ENCODE measurements at places on chromosomes 5 and 9.
A peak's percentile ranks its signal among the peaks of the same experiment; 100 is the strongest.

GRCh38 chr9:13811876-13812275, 502.1 kb downstream of the NFIB start:
- DNase-seq: no peak

DNA sequence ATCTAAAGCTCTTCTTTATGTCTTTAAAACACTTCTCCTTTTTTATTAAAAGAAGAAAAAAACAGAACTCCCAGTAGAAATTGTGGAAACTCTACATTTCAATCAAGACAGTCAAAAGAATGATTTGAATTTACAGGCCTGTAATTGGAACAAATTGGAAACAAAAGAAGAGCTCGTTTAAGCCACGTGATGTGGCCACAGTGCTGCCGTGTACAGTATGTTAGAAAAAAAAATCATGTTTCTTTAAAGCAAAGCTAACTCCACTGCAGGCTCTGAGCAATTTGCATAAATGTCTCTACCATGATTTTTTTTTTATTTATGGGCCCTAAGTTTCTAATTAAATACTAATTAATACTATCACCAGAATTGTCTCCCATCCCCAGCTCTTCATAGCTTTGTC, 325.6 kb downstream of the ZSWIM6 start:
- DNase-seq: no peak

- no peak for DNase-seq
Measured at GRCh38 chr5:154002093-154002492, 36.6 kb downstream of the FAM114A2 start.

DNA sequence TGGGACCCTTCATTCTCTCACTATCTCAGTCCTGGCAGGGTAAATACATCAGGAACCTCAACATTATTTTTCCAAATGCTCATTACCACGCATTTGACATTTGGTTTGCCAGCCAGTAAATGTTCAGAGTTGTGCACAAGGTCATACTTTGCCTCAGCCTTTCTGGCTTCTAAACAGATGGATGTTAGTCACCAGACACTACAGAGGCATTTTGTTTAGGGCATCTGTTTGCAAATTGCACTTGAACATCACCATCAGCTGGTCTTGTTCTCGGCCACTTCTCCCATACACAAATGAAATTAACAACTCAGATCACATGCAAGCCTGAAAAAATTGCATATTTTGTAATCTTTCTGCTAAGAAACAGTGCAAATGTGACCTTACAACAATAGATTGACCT, 75.0 kb upstream of the SLC1A1 start:
- no peak for DNase-seq

DNA sequence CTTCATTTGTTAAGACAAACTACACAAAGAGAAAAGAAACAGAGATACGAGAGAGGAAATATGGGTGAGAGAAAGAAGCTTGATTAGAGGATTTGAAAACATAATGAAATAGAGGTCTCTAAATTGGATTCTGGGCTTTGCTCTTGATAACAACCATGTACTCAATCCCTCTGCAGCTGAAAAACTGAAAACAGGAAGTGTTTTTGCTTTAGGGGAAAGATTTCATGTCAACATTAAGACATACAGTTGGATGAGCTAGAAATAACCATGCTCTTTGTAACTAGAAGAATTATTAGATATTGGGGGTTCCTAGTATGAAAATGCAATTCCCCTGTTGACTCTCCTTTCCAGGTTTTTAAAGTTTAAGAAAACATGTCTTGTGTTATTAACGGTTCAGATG, 21.9 kb downstream of the CRHBP start:
- no peak for DNase-seq

- peak; percentile 86 for DNase-seq
Measured at GRCh38 chr9:36328798-36329411, 70.7 kb upstream of the GNE start.

DNA sequence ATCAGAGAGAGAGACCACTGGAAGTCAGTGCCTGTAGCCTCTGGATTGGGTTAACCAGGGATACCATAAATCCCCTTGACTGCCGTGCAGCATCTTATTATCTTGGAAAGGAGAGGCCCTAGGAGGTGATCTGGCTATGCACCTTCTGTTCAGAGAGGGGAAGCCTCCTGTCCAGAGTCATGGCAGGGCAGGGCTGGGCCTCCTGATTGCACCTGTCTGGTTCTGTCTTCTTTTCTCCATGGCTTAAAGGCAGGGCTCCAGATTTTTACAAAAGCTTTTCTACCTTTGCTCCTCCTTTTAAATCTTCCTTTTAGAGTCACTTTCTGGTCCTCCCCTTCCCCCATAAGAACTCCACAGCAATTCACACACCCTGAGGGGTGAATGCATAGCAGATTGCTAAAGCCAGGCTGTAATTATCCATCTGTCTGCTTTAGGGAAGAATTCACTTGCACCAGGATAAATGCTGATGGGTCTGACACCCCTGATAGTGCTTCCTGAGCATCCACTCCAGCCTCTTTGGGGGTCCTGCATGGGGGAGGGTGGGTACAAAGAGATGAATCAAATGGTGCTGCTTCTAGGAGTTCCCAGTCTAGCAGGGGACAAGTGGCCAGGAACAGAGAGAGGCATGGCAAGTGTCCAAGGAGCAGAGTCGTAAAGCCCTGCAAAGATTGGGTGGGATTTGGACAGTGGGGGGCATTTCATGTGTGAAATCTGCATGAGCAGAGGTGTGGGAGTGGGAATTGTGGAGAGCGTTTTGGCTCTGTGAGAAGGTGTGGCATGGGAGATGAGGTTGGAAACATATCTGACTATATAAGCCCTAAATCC, 141.3 kb upstream of the ALDH1B1 start:
- DNase-seq: no peak

- DNase-seq: peak; percentile 76
Measured at GRCh38 chr9:73683862-73684591, 532.4 kb downstream of the ANXA1 start.

GRCh38 chr5:21681911-21682310, 1171.2 kb downstream of the CDH12 start:
- DNase-seq: no peak

DNA sequence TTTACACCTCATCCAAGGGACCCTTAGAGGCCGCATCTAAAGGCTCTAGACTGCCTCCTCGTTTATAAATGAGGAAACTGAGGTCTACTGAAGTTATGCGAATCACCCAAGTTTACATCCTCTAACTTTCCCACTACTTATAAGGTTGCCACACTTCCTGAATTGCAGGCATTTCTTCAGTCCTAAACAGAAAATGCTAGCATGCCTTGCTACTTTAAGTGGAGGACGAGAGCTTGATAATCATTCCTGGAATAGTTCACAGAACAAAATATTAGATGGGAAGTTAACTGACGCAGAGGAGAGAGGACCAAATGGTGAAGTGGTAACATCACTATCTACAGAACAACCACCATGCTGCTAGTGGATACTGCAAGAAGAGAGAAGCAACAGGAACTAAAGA, 85.8 kb downstream of the GNAQ start:
- no peak for DNase-seq

DNA sequence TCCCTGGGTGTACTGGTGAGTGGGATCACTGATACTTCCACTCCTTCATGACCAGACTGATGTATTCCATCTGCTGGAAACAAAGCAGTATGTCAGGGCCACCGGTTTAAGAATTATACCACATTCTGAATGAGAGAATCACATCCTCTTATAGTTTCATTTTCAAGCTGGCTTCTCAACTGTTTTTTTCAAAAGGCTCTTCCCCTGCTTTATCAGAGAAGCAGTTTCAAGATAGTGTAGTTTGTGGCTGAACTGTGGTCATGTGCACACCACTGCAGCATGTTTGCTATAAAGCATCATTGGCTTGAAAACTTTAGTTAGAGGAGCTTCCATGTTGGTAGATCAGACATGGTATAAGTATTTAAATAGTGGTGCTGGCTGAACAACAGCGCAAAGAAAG, 450.5 kb upstream of the CDH10 start:
- DNase-seq: no peak

DNA sequence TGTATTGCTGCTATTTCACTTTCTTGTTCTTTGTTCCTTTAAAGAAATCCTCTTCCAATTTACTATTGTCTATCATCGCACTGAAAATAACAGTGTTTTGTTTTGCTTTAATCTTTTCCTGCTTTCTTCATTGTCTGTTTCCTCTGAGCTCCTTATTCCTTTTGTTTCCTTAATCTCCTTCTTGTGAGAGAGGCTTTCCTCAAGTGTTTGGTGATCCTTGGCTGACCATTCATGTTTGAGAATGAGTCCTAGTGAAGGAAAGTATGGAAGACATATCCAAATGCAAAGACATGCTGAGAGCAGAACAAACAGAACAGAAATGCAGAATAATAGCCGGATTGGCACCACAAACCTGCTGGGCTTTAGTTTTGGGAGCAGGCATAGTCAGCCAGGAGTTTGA, 42.0 kb upstream of the ENTREP1 start:
- no peak for DNase-seq

GRCh38 chr5:57841676-57842363, 359.2 kb upstream of the ACTBL2 start:
- DNase-seq: peak; percentile 82

GRCh38 chr9:137034709-137035506, 3.0 kb upstream of the FUT7 start:
- DNase-seq: peak; percentile 91

DNA sequence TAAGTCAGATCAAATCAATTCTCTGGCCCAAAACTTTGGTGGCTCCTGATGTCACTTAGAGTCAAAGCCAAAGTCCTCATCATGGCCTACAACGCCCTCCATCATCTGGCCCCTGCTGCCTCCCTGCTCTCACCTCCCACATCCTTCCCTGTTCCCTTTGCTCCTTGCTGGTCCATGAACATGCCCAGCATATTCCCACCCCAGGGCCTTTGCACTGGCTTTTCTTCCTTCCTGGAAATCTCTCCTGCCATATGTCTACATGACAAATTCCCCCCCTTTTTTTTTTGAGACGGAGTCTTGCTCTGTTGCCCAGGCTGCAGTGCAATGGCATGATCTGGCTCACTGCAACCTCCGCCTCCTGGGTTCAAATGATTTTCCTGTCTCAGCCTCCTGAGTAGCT, 11.1 kb upstream of the PSD2 start:
- DNase-seq: no peak

DNA sequence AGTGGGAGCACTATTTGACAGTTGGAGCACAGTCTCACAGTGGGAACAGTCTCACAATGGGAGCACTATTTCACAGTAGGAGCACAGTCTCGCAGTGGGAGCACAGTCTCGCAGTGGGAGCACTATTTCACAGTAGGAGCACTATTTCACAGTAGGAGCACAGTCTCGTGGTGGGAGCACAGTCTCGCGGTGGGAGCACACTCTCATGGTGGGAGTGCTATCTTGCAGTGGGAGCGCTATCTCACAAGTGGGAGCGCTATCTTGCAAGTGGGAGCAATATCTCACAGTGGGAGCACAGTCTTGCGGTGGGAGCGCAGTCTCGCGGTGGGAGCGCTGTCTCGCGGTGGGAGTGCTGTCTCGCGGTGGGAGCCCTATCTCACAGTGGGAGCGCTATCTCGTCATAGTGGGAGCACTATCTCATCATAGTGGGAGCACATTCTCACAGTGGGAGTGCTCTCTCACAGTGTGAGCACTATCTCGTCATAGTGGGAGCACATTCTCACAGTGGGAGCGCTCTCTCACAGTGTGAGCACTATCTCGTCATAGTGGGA, 56.1 kb downstream of the MED10 start:
- DNase-seq: no peak

DNA sequence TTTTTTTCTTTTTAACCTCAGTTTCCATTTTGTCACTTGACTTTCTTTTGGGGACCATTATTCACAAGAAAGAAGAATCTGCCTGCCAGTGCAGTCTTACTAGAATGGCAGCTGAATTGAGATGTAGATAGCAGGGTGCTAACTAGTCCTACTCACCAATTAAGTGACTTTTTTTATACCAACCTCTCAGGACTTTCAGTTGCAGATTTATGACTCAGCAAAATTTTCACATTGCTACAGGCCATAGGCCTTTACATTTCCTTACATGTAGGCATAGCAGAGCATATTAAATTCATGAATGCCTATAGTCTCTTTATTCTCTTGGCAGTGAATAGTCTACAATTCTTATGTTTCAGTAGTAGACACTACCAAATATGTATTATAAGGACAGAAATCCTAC, 54.0 kb upstream of the FKTN start:
- peak; percentile 26 for DNase-seq

- DNase-seq: no peak
Measured at GRCh38 chr9:72440378-72440777, 75.4 kb upstream of the ZFAND5 start.

- no peak for DNase-seq
Measured at GRCh38 chr9:91034976-91035824, 233.6 kb downstream of the SYK start.

- no peak for DNase-seq
Measured at GRCh38 chr5:1793301-1793740, 6.3 kb downstream of the MRPL36 start.

GRCh38 chr5:56126487-56127179, 106.5 kb downstream of the ANKRD55 start:
- DNase-seq: no peak

- DNase-seq: no peak
Measured at GRCh38 chr9:113603048-113603375, 139.5 kb downstream of the RGS3 start.

DNA sequence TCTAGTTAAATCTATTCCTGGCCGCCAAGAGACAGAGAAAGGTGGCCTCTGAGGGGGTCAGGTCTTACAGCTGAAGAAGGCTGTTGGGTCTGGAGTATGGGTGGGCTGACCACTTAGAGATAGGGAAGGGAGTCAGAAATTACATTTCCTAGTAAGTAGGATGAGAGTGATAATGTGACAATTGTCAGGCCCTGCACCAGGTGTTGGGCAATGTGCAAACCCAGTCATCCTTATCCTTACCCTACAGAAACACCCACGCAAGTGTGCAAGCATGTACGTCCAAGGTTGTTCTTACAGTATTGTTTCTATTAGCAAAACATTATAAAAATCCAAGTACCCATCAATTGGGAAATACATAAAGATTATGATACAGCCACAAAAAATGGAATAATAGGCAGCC, 9.5 kb downstream of the SPAAR start:
- DNase-seq: no peak

DNA sequence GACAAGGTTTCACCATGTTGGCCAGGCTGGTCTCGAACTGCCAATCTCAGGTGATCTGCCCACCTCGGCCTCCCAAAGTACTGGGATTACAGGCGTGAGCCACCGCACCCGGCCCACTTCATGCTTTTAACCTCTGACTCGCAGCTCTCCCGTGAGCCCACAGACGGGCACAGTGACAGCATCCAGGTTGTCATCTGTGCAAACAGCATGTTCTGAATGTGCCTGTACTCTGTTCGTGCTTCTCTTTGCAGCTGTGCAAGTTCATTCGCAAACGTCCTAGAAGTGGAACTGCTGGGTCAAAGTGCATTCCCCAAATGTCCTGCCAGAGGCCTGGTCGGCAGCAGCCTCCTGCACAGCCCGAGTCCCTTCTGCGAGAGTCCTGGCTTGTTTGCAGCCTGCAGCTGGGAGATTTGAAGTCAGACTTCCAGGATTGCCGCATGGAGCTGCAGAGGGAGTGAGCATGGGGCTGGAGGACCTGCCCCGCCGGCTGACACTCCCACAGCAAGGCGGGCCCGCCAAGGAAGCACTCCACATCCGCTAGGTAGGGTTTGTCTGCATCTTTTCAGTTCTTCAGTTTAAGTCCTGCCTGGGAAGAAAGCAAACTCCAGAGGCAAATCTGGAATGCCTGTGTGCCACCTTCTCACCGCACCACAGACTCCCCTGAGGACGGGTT, 3.4 kb downstream of the BRD3OS start:
- no peak for DNase-seq

GRCh38 chr9:136661641-136662325, 933 bp upstream of the EGFL7 start:
- no peak for DNase-seq

- DNase-seq: no peak
Measured at GRCh38 chr9:136299541-136299940, 4.4 kb downstream of the CCDC187 start.

- DNase-seq: no peak
Measured at GRCh38 chr9:111198936-111199335, 131.1 kb downstream of the OR2K2 start.
